ENCODE measurements at places on chromosomes 7 and 10. TPM values are rescaled to one million over a fixed set of nuclear protein-coding genes. Genes with fewer than 3 reads are reported as not detected.
A peak's percentile ranks its signal among the peaks of the same experiment; 100 is the strongest.

C7orf57 gene
- 0.90 TPM for total RNA-seq

DNA sequence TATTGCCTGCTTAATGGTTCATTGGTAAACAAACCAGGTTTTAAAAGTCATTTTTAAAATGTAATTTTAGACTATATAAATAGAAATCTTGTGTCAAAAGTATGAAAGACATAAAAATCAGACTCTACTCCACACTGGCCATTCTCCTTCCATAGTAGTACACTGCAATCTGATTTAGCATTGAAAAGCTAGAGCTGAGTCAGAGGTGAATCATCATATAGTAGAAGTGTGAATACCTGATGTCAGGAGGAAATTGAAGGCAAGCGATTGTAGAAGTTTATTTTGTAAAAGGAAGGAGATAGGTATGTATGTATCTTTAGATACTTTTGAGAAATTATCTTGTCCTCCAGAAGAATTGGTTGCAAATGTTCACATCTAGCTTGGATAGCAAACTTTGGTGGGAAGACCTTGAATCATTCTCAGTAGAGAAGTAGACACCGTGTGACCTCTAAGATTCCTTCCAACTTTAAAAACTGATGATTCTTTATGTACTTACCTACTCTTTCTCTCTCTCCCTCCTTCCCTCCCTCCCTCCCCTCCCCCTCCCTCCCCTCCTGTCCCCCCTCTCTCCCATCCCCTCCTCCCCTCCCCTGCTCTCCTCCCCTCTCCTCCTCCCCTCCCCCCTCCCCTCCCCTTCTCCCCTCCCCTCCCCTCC is 88.1 kb downstream of the BTAF1 start:
- H3K36me3 ChIP-seq = peaks cover 39% of the 10 kb centered on the region
- no peak overlapping the region for H3K4me3 ChIP-seq
- DNase-seq = no peak
- H3K27me3 ChIP-seq = no peaks in the 10 kb centered on the region
- peaks cover 8% of the 10 kb centered on the region for H3K4me1 ChIP-seq

- H3K4me3 ChIP-seq = no peak overlapping the region
- H3K4me1 ChIP-seq = peaks cover 5% of the 10 kb centered on the region
- H3K36me3 ChIP-seq = no peaks in the 10 kb centered on the region
- H3K27me3 ChIP-seq = no peaks in the 10 kb centered on the region
- no peak for DNase-seq
- no peak overlapping the region for H3K27ac ChIP-seq
Observed at GRCh38 chr7:23235813-23236221, 10.8 kb upstream of the GPNMB start.

ANKRD61 gene
- 0.17 TPM for total RNA-seq

HOXA4 gene
- not detected for total RNA-seq

CALML5 gene
- total RNA-seq = not detected

- peaks cover 12% of the 10 kb centered on the region for H3K36me3 ChIP-seq
- DNase-seq = no peak
- no peaks in the 10 kb centered on the region for H3K4me1 ChIP-seq
- no peak overlapping the region for H3K4me3 ChIP-seq
- H3K27ac ChIP-seq = no peak overlapping the region
Observed at GRCh38 chr10:102812231-102812876, 24.9 kb downstream of the CYP17A1 start.

- H3K4me1 ChIP-seq = no peaks in the 10 kb centered on the region
- H3K27me3 ChIP-seq = no peaks in the 10 kb centered on the region
Observed at GRCh38 chr10:43471935-43472720, 35.2 kb downstream of the ZNF487 start.

DNA sequence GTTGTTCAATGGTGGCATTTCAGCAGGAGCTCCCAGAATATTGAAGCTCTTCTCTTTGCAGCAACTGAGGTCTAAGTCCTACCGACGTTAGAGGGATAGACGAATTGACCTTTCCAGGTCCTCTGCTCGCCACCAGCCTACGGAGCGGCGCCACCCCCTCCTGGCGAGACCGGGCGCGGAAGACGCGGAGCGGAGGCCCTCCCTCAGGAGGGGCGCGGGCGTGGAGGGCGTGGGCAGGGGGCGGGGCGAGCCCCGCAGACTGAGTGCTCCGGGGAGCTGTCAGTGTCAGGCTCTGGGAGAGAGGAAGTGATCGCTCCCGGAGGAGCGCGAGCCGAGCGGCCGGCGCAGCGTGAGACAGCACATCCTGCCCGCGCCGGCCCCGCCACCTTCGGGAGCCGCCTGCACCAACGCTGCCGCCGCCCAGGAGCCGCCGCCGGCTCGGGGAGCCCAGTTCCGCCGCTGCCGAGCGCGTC is at the start of gene DYNC1I1:
Gene DYNC1I1 (plus strand): TSS at position 257 of the 473 bp plus-strand sequence. CDS start 32,176 bp downstream, outside the sequence.
- H3K4me1 ChIP-seq = peaks cover 2% of the 10 kb centered on the region
- H3K4me3 ChIP-seq = peak within 1 kb of the TSS; percentile 55
- peak; percentile 32 for DNase-seq
- no peak within 1 kb of the TSS for H3K27ac ChIP-seq
- no peaks in the 10 kb centered on the region for H3K36me3 ChIP-seq

C10orf71 gene
- total RNA-seq = not detected

DNA sequence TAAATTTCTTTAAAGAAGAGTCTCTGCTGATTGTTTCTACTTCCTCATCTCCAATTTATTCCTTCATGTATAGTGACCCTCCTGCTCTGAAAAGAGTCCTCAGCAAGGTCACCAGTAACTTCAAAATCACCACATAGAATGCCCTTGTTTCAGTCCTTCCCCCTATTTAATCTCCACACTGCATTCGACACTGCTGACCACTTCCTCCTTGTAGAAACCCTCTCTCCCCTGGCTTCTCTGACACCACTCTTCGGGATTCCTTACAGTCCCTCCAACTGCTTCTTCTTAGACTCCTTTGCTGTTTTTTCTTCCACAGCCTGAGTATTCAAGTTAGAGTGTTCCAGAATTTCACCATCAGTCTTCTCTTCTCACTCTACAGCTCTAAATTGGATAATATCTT is 89.5 kb downstream of the VPS41 start:
- no peaks in the 10 kb centered on the region for H3K4me1 ChIP-seq
- H3K4me3 ChIP-seq = no peak overlapping the region
- H3K27me3 ChIP-seq = no peaks in the 10 kb centered on the region

- H3K4me3 ChIP-seq = no peak overlapping the region
- H3K27ac ChIP-seq = no peak overlapping the region
- no peak for DNase-seq
Observed at GRCh38 chr10:128083191-128083895, 42.9 kb downstream of the MKI67 start.

DNA sequence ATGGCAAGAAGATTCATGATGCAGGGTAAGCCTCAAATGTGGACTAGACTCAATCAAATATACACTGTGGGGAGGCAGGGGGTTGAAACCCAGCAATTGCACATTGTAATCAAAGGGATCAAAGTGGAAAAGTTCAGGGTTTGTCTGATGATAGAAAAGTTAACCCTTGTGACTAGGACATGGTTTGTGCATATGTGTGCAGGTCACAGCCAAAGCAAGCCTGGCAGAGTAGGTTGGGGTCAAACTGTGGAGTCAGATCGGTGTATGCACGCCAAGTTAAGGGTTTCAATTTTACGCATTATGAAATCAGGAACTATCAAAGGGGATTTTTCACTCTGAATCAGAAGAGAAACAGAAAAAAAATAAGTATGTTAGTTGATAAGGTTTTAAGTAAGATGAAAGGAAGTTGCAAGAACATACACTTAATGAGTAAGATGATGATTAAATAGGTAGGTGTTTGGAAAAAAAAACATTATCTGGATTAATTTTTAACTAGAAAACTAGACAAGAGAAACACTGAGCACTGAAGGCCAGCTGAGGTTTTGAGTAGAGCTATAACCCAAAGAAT is 188.3 kb downstream of the DGKB start:
- peaks cover 9% of the 10 kb centered on the region for H3K4me1 ChIP-seq
- peak; percentile 46 for DNase-seq
- H3K4me3 ChIP-seq = no peak overlapping the region
- no peak overlapping the region for H3K27ac ChIP-seq

CYP2C9 gene
- not detected for total RNA-seq

MBLAC1 gene
- 2.3 TPM for total RNA-seq

CYP2C18 gene
- 0.71 TPM for total RNA-seq

HSPA12A gene
- 0.40 TPM for total RNA-seq

- no peaks in the 10 kb centered on the region for H3K27me3 ChIP-seq
- no peaks in the 10 kb centered on the region for H3K36me3 ChIP-seq
- H3K27ac ChIP-seq = no peak overlapping the region
- H3K4me3 ChIP-seq = no peak overlapping the region
Observed at GRCh38 chr10:43209074-43209455, 57.8 kb downstream of the RASGEF1A start.

WNT8B gene
- total RNA-seq = 0.36 TPM

DNA sequence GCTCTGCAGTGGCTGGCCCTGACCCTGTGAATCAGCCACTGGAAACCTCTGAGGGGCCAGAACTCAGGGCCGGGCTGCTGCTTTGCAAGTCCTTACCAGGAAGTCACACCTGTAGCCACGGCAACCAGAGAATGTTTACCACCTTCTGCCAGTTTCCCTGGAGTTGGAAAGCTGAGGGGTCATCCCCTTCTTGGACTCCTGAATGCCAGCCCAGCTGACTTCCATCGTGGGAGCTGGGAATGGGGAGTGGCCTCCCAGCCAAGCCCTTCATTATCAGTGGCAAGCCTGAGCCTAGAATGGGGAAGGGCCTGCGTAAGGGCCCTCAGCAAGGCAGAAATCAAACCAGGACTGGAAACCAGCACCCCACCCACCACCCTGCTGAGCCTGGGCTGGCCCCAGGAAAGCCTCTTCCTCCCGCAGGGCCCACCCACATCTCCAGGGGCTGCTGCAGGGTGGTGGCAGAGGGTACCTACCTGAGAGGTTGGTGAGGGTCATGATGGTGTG is 6.5 kb upstream of the CRHR2 start:
- no peak for DNase-seq

DNA sequence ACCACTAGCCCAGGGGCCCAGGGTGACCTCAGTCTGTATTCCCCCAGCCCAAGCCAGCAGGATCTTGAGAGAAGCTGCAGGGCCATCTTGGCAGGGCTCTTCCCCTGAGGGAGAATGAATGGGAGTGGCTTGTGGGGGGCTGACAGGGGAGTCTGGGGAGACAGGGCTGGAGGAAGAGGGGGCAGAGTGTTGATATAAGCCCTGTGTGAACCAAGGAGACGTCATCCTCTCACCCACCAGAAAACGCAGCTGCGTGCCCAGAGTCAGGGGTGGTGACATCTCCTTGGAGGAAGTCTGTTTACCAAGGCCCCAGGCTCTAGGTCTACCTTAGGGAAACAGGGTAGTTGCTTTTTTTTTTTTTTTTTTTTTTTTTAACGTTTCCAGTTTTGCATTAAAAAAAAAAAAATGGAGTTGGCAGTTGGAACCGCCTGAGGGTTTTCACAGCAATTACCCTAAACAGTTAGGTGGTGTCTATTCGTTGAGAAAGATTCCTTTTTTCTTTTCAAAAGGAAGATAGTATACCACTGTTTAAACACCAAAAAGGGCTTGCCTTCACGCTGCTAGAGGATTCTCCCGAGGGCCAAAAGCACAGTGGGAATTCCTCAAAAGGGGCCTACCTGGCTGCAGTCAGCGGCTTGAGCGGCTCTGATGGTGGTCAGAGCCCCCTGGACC is 113.8 kb downstream of the PRPF18 start:
- no peaks in the 10 kb centered on the region for H3K36me3 ChIP-seq
- H3K4me1 ChIP-seq = no peaks in the 10 kb centered on the region
- H3K4me3 ChIP-seq = no peak overlapping the region
- no peak for DNase-seq

DNA sequence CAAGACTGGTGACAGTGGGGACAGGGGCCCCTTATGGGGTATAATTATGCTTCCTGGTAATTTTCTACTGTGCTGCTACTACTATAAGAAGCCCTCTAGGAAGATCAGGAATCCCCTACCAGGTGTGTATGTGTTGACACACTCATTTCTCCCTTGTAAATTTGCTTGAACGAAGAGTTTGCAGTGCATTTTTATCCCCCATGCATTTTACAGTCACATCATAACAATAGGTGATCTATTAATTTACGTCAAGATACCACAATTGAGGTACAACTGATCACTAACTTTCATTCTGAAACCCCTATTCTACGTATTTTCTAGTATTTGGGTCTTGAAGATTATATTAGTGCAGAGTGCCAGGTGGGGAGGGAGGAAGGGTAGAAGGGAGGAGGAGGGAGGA is 252.2 kb downstream of the NSUN6 start:
- H3K4me1 ChIP-seq = peaks cover 8% of the 10 kb centered on the region
- H3K27ac ChIP-seq = no peak overlapping the region
- peaks cover 6% of the 10 kb centered on the region for H3K27me3 ChIP-seq
- no peaks in the 10 kb centered on the region for H3K36me3 ChIP-seq
- no peak for DNase-seq

- no peaks in the 10 kb centered on the region for H3K27me3 ChIP-seq
- no peaks in the 10 kb centered on the region for H3K4me1 ChIP-seq
- DNase-seq = peak; percentile 2
Observed at GRCh38 chr7:45601816-45602540, 27.8 kb downstream of the ADCY1 start.

GRCh38 chr10:60414111-60414510 is 24.4 kb upstream of the ANK3 start:
- no peaks in the 10 kb centered on the region for H3K36me3 ChIP-seq
- no peaks in the 10 kb centered on the region for H3K27me3 ChIP-seq
- H3K4me3 ChIP-seq = no peak overlapping the region
- H3K27ac ChIP-seq = no peak overlapping the region
- peaks cover 12% of the 10 kb centered on the region for H3K4me1 ChIP-seq
- DNase-seq = no peak

UTF1 gene
- not detected for total RNA-seq

- H3K4me1 ChIP-seq = peaks cover 38% of the 10 kb centered on the region
- peak; percentile 54 for DNase-seq
- peak overlapping the region; percentile 71 for H3K4me3 ChIP-seq
- no peaks in the 10 kb centered on the region for H3K27me3 ChIP-seq
- peaks cover 52% of the 10 kb centered on the region for H3K36me3 ChIP-seq
Observed at GRCh38 chr10:1043532-1043995, 5.4 kb downstream of the IDI1 start.

TMEM140 gene
- total RNA-seq = 8.6 TPM

DNA sequence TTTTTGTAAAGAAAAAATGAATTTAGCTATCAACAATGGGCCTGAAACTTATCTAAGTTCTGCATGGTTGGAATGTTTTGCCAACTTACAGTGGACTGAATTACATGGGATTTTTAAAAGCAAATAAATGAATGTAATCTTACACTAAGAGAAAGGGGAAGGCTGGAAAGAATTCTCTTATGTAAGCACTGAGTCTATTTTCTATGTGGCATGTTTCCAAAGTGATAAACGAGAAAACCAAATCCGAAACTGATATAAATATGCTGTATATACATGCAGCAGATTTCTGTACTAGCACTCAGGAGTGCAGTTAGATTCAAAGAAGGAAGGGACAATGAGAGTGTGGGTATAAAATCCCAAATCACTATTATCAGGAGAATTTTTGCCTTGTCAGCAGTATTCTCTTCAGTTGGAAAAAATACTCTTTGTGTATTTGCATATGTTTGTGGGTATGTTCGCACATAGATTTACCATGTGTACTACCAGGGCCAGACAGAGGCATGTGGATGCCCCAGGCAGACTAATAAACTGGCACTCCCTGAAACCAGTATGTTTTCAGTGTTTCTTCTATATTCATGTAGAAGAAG is 334.3 kb upstream of the SEMA3D start:
- no peak for DNase-seq
- H3K4me1 ChIP-seq = no peaks in the 10 kb centered on the region
- no peak overlapping the region for H3K4me3 ChIP-seq
- no peak overlapping the region for H3K27ac ChIP-seq
- H3K27me3 ChIP-seq = no peaks in the 10 kb centered on the region
- no peaks in the 10 kb centered on the region for H3K36me3 ChIP-seq

GRCh38 chr10:89653410-89653869 is 8.4 kb upstream of the PANK1 start:
- no peaks in the 10 kb centered on the region for H3K4me1 ChIP-seq
- no peaks in the 10 kb centered on the region for H3K36me3 ChIP-seq
- H3K4me3 ChIP-seq = no peak overlapping the region
- no peak overlapping the region for H3K27ac ChIP-seq

ELFN1 gene
- total RNA-seq = 0.12 TPM

- no peaks in the 10 kb centered on the region for H3K27me3 ChIP-seq
- peaks cover 18% of the 10 kb centered on the region for H3K36me3 ChIP-seq
- H3K4me3 ChIP-seq = peak overlapping the region; percentile 46
Observed at GRCh38 chr7:44124822-44125202, 1.5 kb upstream of the POLD2 start.
